ENCODE measurements at places on chromosomes 12 and 14.

DNA sequence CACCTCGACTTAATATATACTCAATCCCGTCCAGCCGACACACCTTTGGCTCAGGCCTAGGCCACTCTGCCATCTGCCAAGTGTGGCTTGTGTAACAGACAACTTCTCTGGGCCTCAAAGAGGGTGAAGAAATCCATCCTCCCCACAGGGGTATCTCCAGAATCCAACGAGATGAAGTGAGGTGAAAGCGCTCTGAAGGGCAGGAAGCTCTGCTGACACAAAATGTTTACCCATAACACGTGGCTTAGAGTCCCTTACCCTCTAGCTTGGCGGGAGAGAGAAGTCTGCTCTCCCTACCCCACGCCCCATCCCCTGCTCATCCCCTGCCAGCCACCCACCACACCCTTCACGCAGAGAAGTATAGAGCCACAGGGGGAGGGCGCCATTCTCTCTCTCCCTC lies 13.0 kb downstream of the ZBTB39 start:
- DNase-seq: no peak

DNA sequence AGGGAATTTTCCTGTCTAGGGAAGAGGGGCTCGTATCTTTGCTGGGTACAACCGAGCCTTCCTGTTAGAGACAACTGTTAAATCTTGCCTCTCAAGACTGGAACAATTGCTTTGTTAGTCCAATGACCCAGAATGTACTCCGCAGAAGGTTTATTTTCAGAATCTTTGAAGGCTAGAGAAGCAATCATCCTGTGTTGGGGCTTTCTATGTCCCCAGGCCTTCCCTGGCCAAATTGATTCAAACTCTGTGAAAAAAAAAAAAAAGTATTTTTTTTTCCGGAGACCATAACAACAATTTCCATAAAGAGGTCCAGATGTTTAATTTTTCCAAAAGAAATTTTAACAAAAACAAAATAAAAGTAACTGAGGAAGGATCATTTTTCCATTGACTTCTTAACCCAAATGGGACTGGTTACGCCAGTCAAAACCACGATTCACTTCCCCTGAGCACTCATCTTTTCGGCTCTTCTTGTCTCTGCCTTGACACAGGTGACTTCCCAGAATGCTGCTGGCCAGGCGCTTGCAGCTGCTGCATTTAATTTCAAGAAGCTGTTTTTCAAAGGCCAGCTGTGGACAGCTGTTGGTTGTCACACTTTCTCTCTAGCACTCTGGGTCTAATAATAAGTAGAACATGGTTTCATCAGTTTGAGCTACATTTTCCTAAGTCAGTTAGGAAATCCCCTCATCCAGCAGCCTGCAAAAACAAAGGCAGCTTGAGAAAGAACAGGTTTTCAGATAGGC lies 81.6 kb upstream of the MANSC4 start:
- no peak for DNase-seq

- no peak for DNase-seq
Observed at GRCh38 chr12:18992336-18992735, 137.2 kb upstream of the PLEKHA5 start.

GRCh38 chr12:12561371-12562015 lies 1.2 kb downstream of the DUSP16 start:
- peak; percentile 55 for DNase-seq

GRCh38 chr12:39070775-39071174 lies 165.4 kb upstream of the CPNE8 start:
- DNase-seq: no peak

DNA sequence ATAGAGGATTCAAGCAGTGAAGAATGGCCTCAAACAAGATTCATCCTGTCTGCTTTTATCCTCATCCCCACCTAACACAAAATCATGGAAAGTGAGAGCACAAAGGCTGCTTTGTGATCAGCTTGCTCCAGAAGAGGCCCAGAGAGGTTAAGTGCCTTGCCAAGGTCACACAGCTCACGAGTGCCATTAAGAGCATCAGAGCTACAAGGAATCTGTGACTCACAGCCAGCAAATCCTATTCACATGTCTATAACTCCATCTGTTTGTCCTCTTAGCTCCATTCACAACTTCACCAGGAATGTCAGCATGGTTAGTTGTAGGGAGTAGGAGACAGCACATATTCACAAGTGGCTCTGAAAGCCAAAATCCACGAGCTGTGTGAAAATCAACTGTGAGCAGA lies 79.8 kb downstream of the TTC9 start:
- DNase-seq: no peak

DNA sequence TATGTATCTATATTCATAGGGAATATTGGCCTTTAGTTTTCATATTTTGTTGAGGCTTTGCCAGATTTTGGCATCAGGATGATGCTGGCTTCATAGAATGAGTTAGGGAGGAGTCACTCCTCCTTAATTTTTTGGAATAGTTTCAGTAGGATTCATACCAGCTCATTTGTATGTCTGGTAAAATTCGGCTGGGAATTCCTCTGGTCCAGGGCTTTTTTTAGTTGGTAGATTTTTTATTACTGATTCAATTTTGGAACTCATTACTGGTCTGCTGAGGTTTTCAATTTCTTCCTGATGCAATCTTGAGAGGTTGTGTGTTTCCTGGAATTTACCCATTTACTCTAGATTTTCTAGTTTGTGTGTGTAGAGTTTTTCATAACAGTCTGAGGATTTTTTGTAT lies 175.2 kb downstream of the EPS8 start:
- DNase-seq: no peak

GRCh38 chr12:57431654-57432188 lies 878 bp upstream of the R3HDM2 start:
- no peak for DNase-seq

- no peak for DNase-seq
Observed at GRCh38 chr12:5441497-5442236, 9.8 kb downstream of the NTF3 start.

DNA sequence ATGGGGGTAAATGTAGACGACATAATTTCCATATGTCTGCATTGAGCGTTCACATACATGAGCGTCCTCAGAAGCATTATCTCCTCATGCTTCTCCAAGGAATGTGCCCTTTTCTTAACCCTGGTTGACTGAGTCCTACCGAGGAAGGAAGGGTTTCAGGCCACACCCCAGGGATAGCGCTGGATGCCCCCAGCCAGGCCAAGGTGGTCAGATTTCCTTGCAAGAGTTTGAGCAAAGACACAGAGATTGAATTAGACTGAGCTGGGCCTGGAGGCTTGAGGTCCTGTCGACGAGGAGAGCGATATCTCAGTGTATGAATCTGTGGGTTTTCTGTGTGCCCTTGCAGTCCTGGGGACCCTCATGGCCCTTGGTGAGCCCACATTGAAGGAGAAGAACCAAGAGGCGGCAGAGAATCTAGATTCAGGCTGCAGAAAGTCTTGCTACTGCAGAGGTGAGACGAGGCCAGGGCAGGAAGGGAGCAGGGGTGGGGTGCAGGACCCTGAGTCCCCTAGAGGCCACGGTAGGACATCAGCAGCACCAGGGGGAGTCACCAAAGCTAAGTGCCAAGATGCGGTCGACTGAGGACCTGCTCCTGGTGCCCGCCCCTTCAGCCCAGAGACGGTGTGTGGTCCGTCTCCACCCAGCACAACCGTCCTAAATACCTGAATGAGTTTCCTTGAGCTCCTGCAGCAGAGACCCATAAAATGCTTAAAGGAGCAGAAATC lies 94.7 kb upstream of the DIO3 start:
- no peak for DNase-seq

- DNase-seq: no peak
Observed at GRCh38 chr12:6950811-6951540, at the start of gene PTPN6. PTPN6 (plus strand) TSS chr12:6951356; CDS start chr12:6951513, 157 bp downstream.

GRCh38 chr14:72419226-72419775 lies 474.6 kb downstream of the DPF3 start:
- DNase-seq: no peak

DNA sequence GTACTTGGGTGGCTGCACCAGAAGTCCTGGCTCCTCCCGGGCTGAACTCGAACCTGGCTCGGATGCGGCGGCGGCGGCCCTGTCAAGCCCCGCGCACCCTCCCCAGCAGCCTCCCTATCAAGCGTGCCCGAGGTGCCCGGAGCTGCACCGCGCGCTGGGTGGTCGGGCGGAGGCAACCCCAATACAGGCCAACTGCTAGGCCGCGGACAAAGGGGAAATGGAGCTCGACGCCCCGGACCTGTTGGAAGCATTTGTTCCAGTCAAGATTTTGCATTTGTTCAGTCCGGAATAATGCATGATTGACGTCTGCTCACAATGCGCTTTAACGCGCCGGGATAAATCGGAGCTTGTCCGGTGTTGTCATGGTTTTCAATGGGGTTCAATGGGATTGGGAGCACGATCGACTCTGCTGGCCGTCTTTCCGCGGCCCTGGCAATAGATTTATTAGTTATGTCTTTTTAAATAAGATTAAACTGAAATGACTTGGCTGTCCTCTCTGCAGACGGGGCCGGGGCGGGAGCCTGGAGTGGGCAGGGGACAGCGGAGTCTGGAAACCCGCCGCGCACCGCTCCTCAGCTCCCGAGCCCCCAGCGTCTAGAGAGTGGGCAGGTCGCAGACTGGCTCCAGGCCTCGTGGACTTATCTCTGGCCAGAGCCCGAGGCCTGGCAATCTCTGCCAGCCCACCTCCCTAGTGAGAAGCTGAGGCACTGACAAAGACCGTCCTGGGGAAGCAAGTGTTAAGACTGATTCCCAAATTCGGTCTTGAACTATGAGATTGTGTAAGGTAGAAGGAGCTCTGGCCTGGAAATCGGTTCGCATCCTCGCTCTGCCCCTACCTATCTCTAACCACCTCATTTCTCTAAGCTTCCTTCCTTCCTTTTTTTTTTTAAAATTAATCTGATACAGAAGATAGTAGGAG lies 1.7 kb upstream of the NKX2-8 start:
- DNase-seq: no peak

DNA sequence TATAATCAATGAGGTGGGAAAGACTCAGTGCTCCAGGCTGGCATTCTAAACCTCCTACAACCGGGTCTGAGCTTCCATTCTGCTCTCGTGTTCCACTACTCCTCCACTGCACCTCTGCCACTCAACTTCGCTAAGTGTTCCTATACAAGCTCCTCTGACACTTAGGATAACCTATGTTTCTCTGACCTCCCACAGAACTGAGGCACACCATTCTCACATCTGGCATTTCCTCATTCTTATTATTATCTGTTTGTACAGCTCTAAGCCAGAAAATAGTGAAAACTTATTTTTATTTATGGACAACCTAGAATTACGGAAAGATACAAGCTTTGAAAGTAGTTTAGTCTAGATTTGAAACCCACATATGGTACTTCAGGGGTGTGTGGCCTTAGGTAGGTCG lies 127.0 kb downstream of the MED13L start:
- DNase-seq: no peak

DNA sequence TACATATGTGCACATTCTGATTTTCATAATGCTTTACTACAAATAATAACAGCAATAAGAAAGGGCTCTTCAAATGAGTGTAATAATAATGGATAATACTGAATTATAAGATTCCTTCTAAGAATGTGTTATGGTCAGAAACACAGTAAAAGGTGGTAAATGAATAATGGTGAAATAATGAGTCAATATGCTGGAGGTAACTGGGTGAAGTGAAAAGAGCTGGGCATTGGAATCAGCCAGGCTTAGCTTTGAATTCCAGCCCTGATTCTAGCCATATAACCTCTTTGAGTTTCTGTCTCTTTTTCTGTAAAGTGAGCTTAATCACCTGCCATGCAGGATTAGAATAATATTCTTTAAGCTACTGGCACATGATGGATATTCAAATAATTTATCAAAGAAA lies 39.1 kb downstream of the PLEKHA5 start:
- no peak for DNase-seq

DNA sequence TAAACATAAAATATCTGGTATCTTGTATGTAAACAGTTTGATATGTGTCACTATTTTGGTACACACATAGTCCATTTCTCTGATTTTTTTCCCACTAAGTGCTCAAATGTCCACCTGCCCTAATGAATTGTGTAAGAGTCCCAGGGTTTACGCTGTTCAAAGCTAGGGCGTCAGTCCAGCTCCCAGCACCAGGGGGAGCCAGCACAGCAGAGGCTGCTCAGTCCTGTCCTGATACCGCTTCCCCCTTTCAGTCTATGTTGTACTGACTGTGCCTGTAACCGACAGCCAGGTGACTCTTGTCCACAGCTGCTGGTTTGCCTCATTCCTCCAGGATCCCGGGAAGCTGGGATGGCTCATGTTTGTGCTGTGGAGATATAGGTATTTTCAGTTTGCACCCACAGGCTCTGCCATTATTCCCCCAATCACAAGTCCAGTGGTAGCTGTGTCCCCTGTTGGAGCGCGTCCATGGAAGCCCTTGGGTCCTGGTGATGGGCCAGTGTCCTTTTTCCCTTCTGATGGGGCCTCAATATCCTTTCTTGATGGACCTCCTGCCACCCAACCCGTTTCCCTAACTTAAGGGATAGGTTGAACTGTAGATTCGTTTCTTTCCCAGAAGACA lies 242.0 kb downstream of the NEDD1 start:
- DNase-seq: peak; percentile 26

GRCh38 chr12:15276088-15276698 lies 46.1 kb upstream of the PTPRO start:
- peak; percentile 20 for DNase-seq

DNA sequence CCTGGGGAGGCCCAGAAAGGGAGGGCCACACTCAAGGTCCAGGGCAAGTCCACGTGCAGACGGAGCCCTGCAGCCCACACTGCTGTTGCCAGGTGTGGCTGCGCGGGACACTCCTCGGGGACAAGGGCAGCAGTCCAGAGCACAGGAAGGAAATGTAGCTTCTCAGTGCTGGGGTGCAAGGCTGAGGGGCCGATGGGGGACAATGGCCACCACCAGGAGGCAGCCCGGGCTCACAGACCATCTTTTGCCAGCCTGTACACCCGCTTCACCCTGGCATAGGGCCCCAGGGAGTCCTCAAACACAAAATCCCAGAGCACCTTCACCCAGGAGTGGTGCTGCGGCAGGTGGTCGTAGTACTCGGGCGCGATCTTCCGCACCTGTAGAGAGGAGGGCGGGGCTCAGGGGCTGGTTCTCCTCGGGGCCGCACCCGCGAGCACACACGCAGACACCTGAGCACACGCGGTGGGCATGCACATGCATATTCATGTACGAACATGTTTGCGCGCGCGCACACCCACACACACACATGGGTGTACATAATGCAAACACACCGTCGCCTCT lies 12.8 kb downstream of the DEGS2 start:
- no peak for DNase-seq

- DNase-seq: no peak
Observed at GRCh38 chr14:35050652-35051051, 4.6 kb downstream of the FAM177A1 start.

DNA sequence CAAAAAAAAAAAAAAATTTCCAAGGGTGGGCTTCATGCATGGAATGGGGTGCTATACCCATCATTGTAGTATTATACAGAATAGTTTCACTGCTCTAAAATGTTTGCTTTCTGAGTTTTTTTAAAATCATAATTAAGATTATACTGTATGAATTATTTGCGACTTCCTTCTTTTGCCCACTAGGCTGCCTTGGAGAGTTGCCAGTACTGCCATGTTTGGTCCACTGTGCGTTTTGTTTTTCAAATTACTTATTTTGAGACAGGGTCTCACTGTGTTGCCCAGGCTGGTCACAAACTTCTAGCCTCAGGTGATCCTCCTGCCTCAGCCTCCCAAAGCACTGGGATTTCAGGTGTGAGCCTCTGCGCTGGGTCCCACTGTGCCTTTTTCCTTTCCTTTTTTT lies 19.9 kb downstream of the PLBD2 start:
- DNase-seq: no peak

GRCh38 chr12:112159146-112159541 lies 33.8 kb downstream of the TRAFD1 start:
- DNase-seq: no peak
